A549 (cell line): ENCODE measurements at places on chromosomes 16 and 17. TPM values are rescaled to one million over a fixed set of nuclear protein-coding genes. Genes with fewer than 3 reads are reported as not detected.
A peak's percentile ranks its signal among the peaks of the same experiment; 100 is the strongest.

- peak; percentile 33 for DNase-seq
Observed at GRCh38 chr17:37766971-37767370, 22.1 kb upstream of the HNF1B start.

GRCh38 chr17:151886-152859 is 14.8 kb downstream of the SCGB1C2 start:
- no peak for DNase-seq

- DNase-seq: no peak
Observed at GRCh38 chr16:13322336-13322735, 420.9 kb downstream of the SHISA9 start.

DNA sequence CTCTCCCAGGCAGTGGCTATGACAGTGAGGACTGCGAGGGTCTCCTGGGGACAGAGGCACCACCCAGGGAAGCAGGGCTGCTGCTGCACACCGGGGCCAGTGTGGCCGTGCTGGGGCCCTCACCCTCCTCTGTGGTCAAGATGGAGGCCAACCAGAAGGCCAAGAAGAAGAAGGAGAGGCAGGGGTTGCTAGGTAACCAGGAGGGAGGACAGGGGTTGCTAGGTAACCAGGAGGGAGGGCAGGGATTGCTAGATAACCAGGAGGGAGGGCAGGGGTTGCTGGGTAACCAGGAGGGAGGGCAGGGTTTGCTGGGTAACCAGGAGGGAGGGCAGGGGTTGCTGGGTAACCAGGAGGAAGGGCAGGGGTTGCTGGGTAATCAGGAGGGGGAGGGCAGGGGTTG is 55.2 kb downstream of the ACTG1 start:
- no peak for DNase-seq

GRCh38 chr16:81637336-81638235 is 141.5 kb upstream of the PLCG2 start:
- no peak for DNase-seq

DNA sequence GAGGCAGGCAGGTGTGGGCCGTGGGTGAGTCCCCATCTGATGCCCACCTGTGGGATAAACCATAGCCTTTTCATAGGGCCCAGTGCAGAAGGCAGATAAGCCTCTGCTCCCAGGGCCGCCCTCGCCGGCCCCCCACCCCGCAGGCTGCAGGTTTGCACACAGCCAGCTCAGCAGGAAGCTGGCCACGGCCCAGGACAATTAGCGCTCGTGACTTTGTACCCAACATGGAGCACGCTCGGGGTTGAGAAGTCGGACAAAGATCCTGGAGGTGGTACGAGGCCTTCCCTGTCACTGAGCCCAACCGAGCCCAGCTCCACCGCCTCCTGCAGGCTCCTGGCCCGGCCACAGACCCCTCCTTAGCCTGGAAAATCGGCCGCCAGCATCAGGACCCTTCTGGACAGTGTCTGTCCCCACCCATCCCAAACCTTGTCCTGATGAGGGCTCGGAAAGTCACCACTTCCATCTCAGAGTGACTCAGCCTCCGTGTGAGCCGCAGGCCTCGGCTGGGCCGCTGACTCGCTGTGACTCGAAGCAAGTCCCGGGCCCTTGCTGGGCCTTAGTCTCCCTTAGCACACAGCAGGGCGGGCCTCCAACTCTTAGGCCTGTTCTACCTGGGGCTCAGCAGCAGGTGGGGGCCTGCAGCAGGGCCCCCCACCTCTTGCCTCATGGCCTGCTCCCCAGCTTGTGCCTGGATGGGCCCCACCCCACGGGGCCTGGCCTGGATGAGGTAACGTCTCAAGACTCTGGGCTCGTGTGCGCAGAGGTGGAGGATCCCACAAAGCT is 22.7 kb downstream of the FAM83G start:
- DNase-seq: peak; percentile 76

- peak; percentile 70 for DNase-seq
Observed at GRCh38 chr17:56786989-56787482, 46.7 kb downstream of the C17orf67 start.

DNA sequence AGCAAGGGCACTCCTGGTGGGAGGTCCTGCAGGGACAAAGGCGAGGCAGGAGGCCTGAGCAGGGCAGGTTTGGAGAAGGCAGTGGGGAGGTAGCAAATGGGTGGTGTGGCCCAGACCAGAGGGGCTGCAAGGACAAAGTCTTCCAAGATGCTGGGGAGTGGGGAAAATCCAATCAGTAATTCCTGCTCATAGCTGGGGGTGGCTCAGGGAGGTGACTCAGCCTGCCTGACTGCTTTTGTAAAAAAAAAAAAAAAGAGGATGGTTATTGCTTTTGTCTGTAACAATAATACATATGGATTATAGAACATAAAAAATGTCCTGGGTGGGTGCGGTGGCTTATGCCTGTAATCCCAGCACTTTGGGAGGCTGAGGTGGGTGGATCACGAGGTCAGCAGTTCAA is 5.2 kb downstream of the IL34 start:
- DNase-seq: no peak

- DNase-seq: no peak
Observed at GRCh38 chr16:56371660-56371937, 53.7 kb downstream of the AMFR start.

GRCh38 chr16:19841184-19841583 is 43.5 kb downstream of the GPRC5B start:
- DNase-seq: no peak

DNA sequence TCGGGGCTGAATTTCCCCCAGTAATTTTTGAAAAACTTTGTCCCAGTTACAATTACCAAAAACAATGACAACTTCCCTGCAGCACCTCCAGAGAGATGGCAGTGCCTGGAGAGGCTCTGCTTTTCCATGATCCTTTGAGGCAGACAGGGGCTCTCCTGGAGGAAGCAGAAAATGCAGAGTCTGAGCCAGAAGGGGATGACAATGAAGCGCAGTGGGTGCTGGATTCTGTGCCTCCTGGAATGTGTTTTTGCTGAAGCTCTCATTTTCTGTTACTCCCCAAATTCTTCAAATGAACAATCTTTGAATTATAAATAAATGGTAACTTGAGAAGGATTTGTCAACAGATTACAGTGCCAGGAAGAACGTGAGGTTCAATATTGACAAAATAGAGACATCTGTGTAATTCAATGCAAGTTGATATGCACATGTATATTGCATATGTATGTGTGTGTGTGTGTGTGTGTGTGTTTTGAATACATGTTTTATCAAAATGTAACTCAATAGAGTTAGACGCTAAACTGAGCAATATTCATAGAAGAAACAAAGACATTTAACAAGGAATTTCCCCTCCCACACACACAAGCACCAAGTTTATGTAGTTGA is 9.7 kb upstream of the RUSF1 start:
- no peak for DNase-seq

DNA sequence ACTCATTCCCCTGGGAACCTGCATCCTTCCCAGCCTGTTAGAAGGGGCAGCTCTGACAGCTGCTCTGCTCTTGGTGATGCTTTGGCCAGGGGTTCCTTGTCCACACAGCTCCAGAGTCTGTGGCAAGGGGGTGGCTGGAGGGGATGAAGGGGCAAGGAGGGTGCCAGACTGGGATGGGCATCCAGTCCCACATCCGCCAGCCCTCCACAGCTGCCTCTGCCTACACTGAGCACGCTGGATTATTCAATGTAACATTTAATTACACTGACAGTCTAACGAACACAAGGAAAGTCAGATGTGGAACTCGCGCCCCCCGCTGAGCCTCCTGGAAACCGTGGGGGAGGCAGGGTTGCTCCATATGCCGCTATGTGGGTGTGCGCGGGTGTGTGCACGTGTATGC is 101.1 kb downstream of the C16orf78 start:
- no peak for DNase-seq

GRCh38 chr17:28549236-28550132 is 2.9 kb downstream of the UNC119 start:
- DNase-seq: no peak

DNA sequence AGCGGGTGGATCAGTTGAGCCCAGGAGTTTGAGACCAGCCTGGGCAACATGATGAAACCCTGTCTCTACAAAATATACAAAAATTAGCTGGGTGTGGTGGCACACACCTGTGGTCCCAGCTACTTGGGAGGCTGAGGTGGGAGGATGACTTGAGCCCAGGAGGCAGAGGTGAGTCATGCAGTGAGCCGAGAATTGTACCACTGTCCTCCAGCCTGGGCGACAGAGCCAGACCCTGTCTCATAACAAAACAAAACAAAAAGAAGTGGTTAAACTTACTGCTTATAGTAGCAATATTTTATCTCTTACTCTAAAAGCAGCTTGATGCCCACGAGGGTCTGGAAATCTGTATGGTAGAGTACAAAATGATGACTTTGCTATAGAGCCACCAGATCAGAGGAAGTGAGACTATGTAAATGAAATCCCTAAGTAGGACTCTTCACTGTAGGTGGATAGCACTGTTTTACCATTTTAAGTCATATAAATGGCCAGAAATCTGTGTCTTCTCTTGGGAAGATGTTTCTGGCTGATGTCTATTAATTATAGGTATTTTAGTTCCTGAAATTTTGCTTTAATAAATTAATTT is 60.4 kb upstream of the MRC2 start:
- DNase-seq: no peak

DNA sequence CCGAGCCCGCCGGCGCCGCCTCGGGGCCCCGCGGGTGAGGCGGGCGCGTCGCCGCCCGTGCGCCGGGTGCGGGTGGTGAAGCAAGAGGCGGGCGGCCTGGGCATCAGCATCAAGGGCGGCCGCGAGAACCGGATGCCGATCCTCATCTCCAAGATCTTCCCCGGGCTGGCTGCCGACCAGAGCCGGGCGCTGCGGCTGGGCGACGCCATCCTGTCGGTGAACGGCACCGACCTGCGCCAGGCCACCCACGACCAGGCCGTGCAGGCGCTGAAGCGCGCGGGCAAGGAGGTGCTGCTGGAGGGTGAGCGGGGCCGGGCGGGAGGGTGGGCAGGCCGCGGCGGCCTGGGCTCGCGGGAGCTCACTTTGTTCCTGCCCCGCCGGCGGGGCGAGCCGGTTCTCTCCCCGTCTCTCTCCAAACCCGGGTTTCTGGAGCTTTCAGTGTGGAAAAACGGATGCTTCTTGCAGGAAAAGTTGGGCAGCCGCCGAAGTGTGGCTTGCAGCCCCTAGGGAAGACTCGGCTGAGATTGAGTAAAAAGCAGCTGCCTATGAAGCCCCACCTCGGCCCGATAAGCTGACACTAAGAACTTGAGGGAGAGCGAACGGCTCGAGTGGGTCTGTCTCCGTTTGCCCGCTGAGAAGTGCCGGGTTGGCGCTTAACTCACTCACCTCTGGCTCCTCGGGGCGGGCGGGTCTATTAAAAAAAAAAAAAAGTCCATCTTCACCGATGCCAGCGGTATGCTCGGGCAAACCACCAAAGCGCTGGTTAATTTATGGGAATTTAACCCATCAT is 677 bp downstream of the SNTB2 start:
- peak; percentile 52 for DNase-seq

- DNase-seq: no peak
Observed at GRCh38 chr17:58564971-58565370, 50.5 kb upstream of the MTMR4 start.

DNA sequence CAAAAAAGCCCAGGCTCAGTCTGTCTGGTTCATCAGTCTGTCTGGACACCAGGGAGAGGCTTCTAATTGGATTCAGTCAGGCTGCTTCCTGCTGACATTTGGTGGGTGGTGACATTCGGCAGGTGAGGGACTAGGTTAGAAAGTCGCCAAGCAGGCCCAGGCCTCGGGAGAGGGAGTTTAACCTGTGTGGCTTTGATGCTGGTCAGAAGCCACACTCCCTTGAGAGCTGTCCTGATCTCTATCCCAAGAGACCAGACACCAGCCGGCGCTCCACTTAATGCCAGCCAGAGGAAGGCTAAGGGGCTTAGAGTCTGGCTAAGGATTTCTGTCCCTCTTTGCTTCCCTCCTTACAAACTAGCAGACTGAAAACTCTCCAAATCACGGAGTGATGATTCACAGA is 135.0 kb downstream of the GSG1L start:
- no peak for DNase-seq

DNA sequence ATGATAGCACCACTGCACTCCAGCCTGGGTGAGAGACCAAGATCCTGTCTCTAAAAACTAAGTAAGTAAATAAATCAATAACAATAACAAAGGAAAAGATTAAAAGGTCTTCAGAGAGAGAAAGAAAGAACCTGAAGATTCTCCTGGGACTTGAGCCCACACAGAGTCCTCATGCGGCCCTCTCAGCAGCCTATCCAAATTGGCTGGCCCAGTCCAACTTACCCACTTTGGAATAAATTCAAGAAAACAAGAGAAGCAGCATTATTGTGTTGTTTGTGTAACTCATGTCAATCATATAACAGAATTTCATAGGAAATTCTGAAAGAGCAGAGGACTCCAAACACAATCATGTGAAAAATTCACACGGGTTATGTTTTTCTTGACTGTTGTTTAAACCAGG is 3.8 kb downstream of the SLX4 start:
- no peak for DNase-seq

GRCh38 chr17:43907998-43908721 is 824 bp upstream of the MPP2 start:
- DNase-seq: peak; percentile 77

DNA sequence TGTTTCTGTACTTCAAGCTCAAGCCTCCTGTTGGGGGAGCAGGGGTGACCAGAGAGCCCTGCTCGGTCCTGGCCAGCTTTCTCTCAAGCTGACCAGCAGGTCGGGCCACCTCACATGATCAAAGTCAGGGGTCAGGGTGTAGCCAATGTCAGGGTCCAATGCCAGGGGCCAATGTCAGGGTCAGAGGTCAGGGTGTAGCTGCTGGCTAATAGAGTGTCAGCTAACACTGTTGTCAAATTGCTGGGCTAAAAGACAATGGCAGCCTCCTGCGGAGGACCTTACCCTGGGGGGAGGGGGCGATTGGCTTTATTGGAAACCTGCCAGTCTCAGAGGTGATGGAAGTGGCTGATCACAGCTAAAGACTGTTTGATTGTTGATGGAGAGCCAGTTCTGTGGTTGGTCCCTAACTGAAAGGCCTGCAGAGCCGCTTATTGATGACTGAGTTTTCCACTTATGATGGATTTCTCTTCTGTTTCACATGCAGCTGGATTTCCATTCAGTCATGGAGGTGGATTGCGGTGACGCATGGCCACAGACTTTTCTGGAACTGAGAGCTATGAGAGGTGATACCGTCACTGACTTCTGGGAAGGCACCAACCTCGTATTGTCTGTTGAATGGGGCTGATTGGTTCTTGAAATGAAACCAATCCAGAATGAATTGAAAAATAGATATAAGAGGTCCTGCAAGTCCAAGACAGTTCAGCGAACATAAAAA is 97.4 kb upstream of the ZFHX3 start:
- no peak for DNase-seq

Gene ACAP1
- polyA plus RNA-seq: 1.3 to 2.1 TPM (median 1.4 TPM) in 3 replicates

Gene DPEP3
- polyA plus RNA-seq: not detected in 3 replicates

Gene RPL13
- 2,979 to 3,246 TPM (median 3,044 TPM) in 3 replicates for polyA plus RNA-seq

Gene AATK
- polyA plus RNA-seq: 0.37 to 0.51 TPM (median 0.39 TPM) in 3 replicates

Gene RNF112
- polyA plus RNA-seq: 0.66 to 2.7 TPM (median 1.4 TPM) in 3 replicates

Gene TP53TG3F
- polyA plus RNA-seq: 0.12 to 0.34 TPM (median 0.14 TPM) in 3 replicates

Gene LGALS9B
- polyA plus RNA-seq: not detected in 3 replicates

Gene ZPBP2
- not detected in 3 replicates for polyA plus RNA-seq

Gene KRTAP16-1
- not detected in 3 replicates for polyA plus RNA-seq

Gene DNAH17
- polyA plus RNA-seq: 0.26 to 0.49 TPM (median 0.39 TPM) in 3 replicates

Gene SMIM36
- not detected in 3 replicates for polyA plus RNA-seq

Gene TAC4
- polyA plus RNA-seq: not detected in 3 replicates

Gene TRIM16
- 293 to 322 TPM (median 297 TPM) in 3 replicates for polyA plus RNA-seq

Gene SPSB3
- 10.6 to 17.3 TPM (median 14.6 TPM) in 3 replicates for polyA plus RNA-seq
